ENCODE measurements at places on chromosomes 6 and 20.

DNA sequence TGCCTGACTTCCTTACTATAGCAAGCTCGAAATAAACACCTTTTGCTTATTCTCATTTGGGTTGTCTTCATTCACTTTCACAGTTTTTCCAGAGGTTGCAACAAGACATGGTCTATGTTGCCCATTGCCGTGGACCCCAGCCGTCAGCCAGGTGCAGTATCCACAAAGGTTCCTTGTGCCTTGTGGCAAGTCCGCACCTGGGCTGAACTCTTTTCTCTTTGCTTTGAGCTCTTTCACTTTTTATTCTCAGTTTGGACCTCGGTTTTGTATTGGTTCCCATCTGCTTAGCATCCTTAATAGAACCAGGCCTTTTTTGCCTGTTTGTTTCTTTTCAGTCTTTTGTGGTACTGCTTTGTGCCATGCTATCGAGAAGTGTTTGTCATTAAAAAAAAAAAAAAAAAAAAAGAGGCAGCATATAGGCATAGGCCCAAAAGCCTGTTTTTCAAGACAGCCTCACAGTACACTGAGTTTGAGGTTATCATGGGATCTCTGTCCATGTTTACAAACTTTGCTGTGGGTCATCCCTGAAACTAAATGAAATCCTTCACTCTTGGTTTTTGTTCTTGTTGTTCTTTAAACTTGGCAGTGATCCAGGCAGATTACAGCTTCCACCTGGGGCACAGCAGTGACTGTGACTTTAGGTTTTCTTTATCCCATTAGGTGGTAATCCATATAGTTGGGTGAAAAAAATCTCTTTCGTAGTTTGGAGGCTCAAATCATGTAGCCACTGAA, 33.3 kb downstream of the GSTA3 start:
- no peak for DNase-seq

DNA sequence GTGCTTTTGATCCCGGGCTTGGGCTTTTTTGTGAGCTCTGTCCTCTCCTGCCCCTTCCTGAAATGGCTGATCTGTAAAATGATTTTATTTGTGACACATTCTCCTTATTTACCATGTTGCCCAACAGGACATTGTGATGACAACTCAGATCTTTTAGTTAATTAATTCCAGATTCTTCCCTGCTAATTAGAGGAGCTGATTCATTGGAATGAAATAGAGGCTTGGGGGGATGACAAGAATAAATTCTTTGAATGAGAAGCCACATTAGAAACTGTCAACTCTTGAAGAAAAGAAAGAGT, 26.1 kb upstream of the GABRR1 start:
- no peak for DNase-seq

GRCh38 chr20:63072991-63073737, 66.4 kb upstream of the BHLHE23 start:
- DNase-seq = peak; percentile 1

DNA sequence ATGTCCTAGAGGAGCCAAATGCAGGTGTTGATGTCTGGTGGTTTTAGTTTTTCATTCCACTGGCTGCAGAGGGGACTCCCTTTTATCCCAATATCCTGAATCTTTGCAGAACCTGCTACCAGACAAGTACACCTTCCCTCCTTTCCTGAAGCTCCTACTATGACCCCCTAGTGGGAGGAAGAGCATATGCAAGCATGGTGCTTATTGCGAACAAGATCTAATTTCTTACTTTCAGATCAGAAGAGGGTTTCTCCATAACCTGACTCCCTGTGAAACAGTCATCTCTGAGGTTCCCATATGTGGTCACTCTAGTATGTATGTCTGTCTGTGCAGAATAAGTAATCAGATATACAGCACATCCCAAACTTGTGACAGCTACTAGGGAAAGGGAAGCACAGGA, 277.2 kb downstream of the ARHGAP18 start:
- no peak for DNase-seq

DNA sequence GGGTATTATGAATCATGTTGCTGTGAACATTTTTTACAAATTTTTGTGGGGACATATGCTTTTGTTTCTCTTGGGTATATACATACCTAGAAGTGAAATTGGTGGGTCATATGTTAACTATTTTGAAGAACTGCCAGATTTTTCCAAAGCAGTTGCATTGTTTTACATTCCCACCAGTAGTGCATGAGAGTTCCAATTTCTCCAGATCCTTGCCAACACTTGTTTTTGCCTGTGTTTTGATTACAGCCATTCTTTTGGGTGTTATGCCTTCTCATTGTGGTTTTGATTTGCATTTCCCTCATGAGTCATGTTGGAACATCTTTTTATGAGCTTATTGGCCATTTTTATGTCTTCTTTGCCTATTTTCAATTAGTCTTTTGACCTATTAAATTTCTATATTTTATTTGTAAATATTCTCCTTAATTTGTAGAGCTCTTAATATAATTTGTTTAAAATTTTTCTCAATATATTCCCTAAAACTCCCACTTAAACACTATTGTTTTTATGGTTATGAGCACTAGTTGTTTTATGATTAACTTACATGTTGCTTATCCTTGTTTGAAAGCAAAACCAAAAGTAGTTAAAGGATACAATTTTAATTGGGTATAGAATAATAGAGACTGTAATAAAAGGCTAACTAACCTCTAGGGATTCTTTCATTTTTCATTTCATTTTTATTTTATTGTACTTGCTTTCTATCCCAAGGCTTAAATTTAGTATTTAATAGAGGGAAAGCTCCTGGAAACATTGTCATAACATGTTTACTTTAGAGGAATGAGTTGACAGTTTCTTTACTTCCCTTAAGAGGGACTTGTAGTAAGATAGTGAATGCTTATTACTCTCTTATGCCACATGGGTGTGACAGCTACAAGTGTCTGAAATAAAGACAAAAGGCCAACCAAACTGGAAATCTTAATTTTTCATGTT, 5.5 kb downstream of the UBR2 start:
- no peak for DNase-seq

DNA sequence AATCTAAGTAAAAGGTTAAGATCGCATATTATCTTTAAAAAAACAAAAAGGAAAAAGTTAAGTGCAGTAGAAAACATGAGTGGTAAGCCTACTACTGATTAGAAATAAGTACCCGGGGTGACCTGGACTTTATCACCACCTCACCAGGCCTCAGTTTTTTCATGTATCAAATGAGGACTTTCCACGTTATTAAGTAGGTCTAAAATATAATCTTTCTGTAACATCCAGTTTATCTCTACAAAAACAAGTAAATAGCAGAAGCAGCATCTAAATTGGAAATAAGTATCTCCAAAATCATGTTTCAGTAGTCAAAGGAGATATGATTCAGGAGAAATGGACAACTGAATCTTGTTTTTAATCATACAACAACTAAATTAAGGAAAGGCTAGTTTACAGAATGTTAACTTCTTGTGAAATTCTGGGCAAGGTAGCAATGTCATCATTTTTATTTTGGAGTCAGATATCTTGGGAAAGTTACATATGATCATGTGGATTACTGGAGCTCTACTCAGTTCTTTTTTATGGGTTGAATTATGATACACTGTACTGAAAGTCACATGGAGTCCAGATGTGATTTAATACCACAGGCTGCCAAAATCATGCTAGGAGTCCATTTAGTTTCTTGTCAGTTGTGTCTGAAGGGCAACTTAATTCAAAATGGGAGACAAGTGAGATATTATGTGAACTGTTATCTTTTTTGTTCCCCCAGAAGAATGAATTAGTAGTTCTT, 114.7 kb upstream of the PRL start:
- DNase-seq = no peak

DNA sequence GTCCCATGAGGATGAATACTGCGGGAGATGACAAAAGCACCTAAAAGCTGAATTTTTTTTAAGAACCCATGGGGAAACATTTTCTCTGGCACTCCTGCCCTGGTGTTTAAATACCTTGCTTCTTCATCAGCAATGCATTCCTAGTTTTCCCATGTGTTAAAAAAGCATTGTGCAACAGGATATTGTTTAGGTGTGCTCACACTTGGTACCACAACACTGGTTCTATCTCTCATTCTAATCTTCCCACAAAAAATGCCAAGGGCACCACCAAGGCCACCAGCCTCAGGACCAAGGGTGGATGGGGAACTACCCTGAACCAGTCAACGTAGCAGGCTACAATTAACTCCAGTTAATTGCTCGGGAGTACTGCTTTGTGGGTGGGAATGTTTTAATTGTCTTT, 50.9 kb downstream of the ALDH5A1 start:
- no peak for DNase-seq

All from heart right ventricle (tissue), 16 donors.